ENCODE measurements at places on chromosomes 13 and 19.

DNA sequence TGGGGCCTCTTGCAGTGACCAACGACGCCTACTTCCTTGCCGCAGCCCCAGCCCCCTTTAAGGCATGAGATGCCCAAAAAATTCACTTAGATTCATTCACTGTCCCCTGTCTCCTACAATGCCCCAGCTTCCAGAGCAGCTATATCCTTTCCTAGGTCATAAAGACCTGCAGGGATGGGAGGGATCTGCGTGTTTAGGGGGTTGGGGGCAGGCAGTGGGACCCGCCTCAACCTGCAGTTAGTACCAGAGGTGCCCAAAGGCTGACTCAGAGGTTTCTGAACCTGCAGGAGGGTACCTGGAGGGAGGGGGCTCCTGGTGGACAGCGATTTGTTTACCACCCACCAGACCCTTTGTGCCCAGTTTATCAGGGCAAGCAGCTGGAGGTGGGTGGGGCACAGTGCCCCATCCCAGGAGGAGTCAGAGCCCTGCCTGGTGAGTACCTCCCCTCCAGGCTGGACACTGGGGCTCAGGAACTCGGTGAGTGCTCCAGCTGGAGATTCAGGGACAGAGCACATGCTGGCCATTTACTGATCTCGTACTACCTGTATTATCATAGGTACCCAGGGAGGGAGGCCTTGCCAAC lies 10.1 kb downstream of the RPS28 start:
- peak; percentile 55 for DNase-seq

GRCh38 chr13:109615721-109616420 lies 170.5 kb downstream of the IRS2 start:
- DNase-seq = no peak

DNA sequence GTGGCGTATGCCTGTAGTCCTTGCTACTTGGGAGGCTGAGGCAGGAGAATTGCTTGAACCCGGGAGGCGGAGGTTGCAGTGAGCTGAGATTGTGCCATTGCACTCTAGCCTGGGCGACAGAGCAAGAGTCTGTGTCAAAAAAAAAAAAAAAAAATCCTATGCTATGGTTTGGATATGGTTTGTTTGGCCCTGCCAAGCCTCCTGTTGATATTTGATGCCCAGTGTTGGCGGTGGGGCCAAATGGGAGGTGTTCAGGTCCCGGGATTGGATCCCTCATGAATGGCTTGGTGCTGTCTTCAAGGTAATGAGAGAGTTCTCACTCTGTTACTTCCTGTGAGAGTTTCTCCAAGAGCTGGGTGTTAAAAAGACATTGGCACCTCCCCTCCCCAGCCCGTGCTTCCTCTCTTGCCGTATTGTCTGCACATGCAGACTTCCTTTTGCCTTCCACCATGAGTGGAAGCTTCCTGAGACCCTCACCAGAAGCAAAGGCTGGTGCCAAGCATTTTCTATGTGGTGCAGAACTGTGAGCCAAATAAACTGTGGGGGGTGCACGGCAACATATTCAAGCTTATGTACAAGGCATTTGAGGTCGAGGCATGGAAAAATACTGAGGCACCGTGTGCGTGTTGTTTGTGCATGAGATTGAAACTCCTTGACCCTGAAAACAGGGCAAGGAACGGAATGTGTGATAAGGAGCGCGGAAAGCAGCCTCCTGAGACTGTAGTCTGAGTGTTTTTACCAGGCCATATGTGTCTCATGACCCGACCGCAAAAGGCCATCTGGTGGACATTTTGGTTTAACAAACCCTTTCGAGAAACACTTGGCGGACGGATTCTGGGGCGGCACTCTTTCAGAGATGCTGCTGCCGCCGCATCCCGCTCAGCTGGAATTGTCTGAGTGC lies 7.3 kb downstream of the SIGLEC9 start:
- DNase-seq = peak; percentile 74

GRCh38 chr13:90276216-90276615 lies 1071.3 kb upstream of the MIR17HG start:
- no peak for DNase-seq

DNA sequence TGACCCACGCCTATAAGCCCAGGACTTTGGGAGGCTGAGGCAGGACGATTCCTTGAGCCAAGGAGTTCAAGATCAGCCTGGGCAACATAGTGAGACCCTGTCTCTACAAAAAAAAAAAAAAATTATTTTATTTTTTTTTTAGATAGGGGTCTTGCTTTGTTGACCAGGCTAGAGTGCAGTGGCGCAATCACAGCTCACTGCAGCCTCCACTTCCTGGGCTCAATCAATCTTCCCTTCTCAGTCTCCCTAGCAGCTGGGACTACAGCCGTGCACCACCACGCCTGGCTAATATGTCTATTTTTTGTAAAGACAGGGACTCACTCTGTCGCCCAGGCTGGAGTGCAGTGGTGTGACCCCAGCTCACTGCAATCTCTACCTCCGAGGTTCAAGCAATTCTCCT lies 4.7 kb downstream of the C19orf38 start:
- DNase-seq = no peak

GRCh38 chr19:35734273-35734672 lies 8.0 kb downstream of the IGFLR1 start:
- DNase-seq = no peak

DNA sequence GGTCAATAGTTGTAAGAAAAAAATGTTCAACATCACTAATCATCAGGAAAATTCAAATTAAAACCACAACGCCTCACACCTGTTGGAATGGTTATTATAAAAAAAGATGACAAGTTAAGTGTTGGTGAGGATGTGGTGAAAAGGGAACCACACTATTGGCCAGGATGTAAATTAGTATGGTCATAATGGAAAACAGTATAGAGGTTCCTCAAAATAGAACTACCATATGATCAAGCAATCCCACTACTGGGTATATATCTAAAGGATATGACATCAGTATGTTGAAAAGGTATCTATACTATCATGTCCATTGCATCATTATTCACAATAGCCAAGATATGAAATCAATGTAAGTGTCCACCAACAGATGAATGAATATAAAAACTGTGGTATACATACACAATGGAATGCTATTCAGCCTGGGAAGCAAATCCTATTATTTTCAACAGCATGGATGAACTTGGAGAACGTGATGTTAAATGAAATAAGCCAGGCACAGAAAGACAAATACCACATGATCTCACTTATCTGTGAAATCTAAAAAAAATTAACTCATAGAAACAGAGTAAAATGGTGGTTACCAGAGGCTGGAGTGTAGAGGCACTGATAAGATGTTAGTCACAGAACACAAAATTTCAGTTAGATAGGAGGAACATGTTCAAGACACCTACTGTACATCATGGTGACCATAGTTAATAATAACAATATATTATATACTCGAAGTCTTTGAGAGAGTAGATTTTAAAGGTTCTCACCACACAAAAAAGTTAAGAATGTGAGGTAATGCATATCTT lies 56.6 kb downstream of the TBC1D4 start:
- peak; percentile 63 for DNase-seq

DNA sequence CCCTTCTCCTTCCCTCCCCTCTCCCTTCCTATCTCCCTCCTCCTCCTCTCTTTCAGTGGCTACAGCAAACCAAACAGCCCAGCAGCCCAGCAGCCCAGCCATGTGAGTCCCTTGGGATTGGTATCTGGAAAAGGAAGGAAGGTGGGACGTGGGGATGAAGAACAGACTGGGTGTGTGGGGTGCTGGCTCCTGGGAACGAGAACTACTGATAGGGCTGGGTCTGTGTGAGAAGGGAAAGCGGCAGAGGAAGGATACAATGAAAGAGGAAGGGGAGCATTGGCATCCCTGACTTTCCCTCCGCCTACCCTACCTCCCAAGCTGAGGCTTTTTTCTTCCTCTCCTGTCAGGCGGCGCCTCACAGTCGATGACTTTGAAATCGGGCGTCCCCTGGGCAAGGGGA lies 863 bp downstream of the AURKC start:
- DNase-seq = no peak

DNA sequence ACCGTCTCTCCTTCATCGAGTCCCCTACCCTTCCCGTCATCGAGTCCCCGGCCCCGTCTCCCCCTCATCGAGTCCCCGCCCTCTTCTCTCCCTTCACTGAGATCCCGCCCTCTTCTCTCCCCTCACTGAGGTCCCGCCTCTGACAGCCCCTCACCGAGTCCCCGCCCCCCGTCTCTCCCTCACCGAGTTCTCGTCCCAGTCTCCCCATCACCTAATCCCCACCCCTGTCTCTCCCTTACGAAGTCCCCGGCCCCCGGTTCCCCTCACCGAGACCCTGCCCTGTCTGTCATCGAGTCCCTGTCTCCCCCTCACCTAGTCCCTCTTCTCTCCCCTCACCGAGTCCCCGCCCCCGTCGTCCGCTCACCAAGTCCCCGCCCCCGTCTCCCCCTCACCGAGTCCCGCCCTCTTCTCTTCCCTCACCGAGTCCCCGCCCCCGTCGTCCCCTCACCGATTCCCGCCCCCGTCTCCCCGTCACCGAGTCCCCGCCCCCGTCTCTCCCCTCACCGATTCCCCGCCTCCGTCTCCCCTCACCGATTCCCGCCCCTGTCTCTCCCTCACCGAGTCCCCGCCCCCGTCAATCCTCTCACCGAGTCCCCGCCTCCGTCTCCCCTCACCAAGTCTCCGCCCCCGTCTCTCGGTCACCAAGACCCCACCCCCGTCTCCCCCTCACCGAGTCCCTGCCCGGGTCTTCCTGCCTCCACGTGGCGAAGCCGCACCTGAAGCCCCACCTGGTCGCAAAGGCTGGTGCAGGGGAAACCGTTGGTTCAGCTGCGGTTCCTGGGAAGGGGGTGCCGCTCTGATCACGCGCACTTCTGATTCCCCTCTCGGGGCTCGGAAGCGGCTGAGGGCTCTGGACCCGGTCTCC lies 23.9 kb upstream of the ZNF846 start:
- peak; percentile 98 for DNase-seq

- no peak for DNase-seq
Observed at GRCh38 chr13:105552078-105552477, 983.4 kb downstream of the EFNB2 start.

GRCh38 chr19:10896851-10897526 lies 25.6 kb downstream of the CARM1 start:
- DNase-seq = peak; percentile 73

DNA sequence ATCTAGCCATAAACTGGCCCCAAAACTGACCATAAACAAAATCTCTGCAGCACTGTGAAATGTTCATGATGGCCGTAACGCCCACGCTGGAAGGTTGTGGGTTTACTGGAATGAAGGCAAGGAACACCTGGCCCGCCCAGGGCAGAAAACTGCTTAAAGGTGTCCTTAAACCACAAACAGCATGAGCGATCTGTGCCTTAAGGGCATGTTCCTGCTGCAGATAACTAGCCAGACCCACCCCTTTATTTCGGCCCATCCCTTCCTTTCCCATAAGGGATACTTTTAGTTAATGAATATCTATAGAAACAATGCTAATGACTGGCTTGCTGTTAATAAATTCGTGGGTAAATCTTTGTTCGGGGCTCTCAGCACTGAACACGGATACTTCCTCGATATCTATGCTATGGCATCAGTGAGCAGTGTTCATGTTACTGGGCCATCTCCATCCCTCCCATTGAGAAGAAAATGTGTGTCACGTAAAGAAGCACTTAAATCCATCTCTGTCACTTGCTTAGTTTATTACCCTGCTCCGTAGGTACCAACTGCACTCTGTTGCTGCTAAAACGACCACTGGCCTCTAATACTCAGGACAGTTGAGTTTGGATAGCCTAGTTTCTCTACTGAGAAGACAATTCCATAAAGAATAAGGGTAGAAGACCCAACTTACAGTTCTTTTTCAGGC lies 5.3 kb downstream of the ATP7B start:
- no peak for DNase-seq

Data from hematopoietic multipotent progenitor cell treated with erythropoietin and hydrocortisone succinate and interleukin-3 and kit ligand, for 6 days (in vitro differentiated cells).